H7 (cell line): ENCODE measurements at places on chromosomes 7 and 10.

GRCh38 chr10:50624866-50625501 is 1.2 kb upstream of the SGMS1 start:
- peak; percentile 92 for DNase-seq

DNA sequence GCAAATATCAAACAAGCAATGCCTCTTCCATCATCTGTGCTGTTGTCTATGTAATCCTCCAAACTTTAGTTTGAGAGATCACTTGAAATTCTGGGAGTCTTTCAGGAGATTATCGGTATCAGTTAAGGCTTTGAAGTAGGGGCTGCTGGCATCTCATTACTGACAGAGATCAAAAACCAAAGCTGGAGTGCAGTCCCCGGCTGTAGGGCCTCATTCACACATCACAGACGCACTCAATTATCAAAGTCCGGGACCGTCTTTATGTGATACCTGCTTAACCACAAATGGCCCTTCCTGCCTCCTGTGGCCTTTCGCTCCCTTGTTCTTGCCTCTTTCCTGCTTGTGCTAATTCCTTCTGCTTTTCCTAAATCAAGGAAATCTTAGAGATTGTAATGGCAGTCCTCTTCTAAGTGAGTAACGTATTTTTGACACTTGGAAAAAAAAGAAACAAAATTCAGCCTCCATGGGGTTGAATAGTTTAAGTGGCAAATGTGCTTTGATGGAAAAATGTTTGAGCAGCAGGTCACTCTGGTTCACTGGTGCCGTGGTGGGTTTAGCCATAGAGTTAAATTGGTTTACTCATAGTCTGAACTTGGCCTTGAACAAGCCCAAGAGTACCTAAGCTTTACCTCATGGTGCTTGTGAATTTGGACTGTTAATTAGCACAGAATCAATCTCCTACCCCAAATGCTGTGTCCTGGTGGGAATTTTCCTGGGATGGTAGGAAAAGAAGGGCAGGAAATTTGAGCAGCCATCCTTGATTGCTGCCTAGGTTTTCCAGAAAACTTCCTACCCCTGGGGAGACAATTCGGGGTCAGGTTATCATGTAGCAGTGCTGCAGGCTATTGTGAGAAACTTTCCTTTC is 178.9 kb upstream of the LYZL1 start:
- no peak for DNase-seq

DNA sequence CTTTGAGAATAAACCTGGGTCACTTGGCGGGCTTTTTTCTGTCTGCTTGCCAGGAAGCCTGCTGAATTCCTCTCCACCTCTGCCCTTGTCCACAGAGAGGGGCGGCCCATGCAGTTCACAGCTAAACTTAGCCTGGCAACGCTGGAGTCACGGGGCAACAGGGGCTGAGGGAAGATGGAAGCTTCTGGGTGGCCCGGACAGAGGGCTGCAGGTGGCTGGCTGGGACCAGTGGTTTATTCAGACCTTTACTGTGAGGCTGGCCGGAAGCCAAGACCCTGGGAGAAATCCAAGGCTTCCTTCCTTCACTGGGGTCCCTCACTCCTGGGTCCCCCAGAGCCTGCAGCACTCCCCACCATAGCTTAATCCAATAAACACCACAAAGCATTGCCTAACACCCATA is 17.0 kb downstream of the ITPRIP start:
- no peak for DNase-seq

- DNase-seq = no peak
These were observed 1025.6 kb upstream of the C7orf33 start for GRCh38 chr7:147564786-147565476.

DNA sequence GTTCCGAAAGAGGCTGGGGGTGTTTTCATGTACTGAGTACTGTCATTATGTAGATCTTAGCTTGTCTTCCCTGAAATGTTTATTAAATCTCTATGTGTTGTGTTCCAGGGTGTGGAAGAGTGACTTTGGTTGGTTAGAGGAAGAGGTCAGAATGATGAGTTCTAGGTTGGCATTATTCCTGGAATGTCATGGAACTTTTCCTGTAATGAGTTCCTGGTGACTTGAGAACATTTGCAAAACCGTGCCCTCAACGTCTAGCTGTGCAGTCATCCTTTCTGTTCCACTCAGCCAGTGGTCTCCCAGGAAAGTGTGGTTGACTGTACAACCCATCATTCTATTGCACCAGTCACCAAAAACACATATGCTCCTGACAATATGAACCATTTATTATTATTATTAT is 129.6 kb downstream of the BICC1 start:
- DNase-seq = no peak

DNA sequence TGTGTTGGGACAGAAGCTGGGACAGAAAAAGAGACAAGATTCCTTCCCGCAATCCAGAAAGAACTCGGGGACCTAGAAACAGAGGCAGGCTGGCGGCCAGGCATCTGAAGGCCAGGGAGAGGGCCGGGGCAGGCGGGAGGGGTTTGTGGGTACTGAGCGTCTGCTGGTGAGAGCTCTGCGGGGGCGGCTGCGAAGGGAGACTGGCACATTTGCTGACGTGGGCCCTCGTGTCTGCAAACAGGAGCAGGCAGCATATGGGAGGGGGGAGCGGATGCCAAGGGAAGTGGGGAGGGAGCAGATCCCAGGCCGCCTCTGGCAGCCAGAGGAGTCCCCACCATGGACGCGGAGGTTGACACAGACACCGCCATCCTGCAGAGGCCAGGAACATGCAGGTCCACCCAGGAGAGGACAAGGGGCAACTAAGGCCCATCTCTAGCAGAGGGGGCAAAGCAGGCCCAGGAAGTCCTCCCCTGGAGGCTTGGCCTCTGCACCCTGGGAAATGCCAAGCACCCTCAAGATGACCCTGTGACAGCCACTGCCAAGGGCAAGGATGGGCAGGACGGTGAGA is 32.2 kb downstream of the KCNH2 start:
- peak; percentile 65 for DNase-seq

GRCh38 chr7:83504330-83504729 is 144.6 kb downstream of the SEMA3E start:
- DNase-seq = no peak

DNA sequence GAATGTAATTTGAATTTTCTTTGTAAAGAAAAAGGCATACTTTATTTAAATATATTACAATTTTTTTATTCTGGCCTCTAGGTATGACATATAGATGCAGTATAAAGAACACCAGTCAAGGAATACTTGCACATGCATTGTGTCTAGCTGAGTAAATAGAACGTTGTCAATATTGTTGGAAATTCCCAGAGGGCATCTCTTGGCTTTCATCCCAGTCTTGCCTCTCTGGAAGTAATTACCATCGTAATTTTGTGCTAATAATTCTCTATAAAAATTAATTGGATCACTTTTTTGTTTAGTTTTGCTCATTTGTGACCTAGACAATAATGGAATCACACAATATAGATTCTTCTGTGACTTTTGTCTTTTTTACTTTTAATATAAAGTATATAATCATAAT is 1052.3 kb upstream of the CELF2 start:
- no peak for DNase-seq

DNA sequence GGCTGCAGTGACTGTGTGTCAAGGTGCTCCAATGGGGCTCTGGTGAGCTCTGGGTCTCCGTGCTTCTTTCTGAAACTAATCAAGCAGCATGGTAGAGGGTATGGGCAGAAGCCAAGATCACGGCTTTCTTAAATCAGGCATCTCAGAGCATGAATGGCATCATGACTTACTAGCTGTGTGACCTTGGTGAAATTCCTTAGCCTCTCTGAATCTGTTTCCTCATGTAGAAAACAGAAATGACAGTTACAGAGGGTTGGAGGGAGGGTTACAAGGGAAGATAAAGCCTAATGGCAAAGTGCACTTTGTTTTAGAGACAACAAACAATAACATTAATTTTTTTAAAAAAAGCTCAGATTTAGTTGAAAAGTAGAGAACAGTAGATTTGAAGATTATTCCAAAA is 34.9 kb downstream of the FRMPD2 start:
- no peak for DNase-seq

- DNase-seq = no peak
These were observed 2.5 kb downstream of the ZNF316 start for GRCh38 chr7:6639627-6640026.

GRCh38 chr7:137944168-137944567 is 57.7 kb downstream of the CREB3L2 start:
- no peak for DNase-seq

- DNase-seq = peak; percentile 98
These were observed 3.4 kb upstream of the SMARCD3 start for GRCh38 chr7:151251689-151252560.

GRCh38 chr10:55627501-55628051 is 733.5 kb downstream of the ZWINT start:
- peak; percentile 52 for DNase-seq

DNA sequence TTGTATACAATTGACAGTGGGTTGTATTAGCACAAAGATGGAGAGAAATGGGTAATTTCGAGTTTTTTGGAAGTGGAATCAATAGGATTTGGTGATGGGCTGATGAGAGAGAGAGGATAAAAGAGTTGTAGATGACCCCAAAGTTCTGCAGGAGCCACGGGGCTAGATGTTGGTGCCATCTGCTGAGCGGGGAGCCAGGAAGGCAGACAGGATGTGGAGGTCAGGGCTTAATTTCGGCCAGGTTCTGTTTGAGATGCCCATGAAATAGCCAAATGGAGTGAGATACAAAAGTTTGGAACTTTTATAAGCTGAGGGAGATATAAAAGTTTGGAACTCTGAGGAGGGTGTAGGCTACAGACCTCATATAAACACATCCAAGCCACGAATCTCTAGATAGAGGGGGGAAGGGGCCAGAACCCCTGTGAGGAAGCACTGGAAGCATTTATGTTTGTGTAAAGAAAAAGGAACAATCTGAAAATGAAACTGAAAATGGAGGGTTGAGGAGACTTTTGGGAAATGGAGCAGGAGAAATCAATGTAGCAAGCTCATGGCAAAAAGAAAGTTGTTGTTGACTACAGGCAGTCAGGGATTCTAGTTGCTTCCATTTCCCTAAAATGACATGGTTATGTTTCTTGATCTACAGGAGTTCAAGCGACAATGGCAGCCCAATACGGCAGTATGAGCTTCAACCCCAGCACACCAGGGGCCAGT is 2.2 kb downstream of the GIMAP4 start:
- DNase-seq = no peak

GRCh38 chr10:94075506-94075905 is 81.8 kb downstream of the PLCE1 start:
- no peak for DNase-seq

- no peak for DNase-seq
These were observed 13.9 kb downstream of the PRSS2 start for GRCh38 chr7:142784716-142785115.

DNA sequence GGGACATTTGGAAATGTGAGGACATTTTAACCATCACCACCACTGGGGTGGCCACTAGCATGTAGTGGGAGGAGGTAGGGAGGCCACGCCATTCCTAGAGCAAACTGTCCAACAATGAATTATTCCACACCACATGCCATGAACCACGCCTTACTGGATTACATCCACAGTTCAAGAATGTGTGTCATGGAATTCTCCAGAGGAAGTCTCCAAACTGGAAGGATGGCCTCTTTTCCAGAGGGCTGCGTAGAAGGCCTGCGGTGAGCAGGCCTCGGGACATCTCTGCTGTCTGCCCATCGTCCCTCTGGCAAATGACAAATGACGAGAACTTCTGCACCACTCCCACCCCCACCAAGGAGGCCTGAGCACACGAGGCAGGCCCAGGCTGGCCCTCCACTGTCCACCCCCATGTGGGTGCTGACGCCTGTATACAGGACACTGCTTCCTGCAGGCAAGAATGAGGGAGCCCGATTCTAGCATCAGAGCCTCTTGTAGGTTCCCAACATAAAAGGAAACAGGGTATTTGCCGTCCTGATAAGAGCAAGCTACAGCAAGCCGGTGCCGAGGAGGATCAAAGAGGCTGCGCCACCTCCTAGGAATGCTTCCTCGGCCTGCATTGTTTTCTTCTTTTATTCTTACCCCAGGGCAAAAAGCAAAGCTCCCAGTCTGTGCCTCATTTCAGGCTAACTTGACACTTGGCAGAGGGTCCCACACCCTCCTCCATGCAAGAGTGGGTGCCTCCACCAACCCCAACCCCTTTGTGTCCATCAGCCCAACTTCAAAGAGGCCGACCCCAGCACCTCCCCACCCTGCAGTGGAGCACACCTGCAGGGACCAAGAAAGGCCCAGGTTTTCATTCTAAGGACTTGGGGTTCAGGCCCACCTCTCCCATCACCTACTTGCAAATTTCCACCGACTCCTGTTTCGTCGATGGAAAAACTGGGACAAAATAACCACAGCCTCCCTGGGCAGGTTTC is 23.9 kb downstream of the TNS3 start:
- DNase-seq = peak; percentile 68

DNA sequence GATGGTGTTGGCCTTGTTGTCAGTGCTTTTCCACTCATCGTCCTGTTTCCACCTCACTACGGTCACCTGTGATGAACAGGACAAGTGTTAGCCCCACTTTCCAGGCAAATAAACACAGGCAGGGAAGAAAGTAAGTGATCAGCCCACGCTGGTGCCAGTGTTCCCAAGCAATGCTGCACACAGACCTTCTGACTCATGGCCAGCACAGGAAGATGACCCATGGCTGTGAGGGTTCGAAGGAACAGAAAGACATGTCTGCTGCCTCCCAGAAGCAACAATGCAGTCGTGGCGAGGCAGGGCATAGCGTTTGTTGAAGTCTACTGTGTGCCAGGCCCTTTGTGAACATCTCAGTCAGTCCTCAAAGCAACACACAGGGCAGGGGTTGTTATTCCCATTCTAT is 35.7 kb downstream of the SLC29A3 start:
- DNase-seq = no peak

DNA sequence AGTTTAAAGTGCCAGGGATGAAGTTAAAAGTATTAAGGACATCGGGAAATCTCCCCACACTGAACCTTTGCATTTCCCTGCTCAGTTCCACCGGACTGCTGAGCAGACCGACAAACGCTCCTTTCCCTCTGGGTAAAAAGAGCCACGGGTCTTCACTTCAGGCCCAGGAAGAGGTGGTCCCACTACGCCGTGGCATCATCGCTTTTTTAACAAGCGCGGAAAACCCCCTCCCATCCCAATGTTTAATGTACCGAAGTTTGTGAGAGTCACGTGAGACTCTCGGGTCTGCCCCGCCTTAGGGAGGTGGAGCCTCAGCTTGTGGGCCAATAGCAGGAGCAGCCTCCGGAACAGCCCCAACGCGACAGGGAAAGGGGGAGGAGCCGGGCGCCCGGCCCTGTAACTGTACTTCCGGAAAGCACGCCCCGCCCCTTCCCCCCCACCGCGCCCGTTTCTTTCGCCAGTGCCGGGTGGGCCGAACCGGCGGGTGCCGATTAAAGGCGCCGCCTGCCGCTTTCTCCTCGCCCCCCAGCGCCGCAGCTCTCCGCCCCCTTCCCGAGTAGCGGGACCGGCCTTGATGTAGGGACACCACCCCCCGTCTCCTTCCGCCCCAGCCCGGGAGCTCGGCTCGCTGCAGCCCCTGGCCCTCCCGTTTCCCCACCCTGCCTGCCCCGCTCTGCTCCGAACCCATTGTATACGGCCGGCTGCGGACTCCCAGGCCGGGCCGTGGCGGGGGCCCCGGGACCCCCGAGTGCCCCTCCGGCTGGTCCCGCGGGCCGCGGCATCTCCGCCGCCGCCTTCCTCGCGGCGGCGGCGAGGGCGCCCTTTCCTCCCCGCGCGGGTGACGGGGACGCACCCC is 2.2 kb upstream of the TRIM8 start:
- peak; percentile 95 for DNase-seq

DNA sequence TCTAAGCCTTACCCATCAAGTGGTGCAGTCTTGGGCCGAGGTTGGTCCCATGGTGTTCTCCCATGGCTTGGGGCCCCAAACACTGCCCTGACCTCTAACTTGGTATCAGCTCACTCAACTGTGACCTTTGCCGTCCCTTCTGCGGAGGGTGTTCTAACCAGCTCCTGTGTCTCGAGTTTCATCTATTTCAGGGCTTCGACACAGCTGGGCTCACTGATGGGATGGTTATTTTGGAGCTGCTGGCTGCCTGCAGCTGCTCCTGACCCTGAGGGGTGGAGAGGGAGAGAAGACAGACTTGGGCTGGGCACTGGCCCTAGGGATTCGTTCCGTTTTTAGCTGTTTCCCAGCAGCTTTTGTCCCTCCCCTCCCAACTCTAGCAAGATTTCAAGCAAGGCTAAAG is 86.9 kb downstream of the NEURL1 start:
- DNase-seq = no peak
